ENCODE measurements at places on chromosomes 3 and 15.

DNA sequence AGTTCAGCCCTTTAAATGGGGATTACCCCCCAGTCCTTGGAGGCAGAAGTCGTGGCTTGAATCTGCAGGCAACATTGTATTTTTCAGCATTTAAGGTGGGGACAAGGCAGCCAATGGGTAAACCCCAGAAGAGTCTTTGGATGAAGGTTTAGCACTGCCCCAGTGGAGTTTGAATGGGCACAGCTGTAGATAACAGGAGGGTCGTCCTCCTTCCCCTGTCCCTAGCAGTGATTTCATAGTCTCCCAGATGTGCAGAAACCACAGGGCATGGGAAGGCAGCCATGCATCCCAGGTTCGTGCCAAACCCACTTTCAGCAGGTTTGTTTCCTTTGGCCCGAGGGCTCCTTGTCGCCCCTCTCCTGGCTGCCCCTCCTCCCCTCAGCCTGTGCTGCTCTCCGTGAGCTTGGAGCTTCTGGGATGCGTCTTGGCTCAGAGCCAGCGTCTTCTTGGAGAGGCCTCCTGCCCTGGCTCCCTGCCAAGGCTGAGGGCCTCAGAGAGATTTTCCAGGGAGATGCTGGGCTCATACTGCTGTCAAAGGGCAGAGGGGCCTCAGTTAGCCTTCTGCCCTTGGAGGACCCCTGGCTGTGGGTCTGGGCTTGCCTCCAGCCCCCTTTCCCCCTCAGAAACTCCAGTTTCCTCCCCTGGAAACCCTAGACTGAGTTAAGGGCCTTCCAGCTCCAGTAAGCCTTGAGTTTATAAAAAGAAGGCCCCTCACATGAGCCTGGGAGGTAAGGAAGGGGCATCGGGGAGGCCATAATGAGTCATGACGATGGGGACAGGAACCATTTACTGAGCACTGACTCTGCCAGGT lies 48.9 kb upstream of the POLG start:
- no peak for DNase-seq

- no peak for DNase-seq
Observed at GRCh38 chr3:59895972-59896371, 846.1 kb upstream of the CFAP20DC start.

DNA sequence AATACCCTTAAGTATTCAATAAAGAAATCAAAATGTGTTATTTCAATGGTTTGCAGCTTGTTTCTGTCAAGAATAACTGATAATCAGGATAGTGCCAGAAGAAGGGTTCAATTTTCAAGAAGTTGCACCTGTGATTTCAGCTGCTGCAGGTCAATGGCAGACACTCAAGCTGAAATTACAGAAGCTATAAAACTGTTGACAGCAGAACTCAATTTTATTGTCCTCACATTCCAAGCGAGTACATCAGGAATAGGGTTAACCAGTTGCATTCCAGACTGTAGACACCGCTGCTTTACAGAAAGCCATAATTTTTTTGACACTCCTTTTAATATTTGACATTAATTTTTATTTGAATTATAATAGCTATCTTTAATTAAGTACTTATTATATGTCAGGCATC lies 364.1 kb downstream of the CGGBP1 start:
- no peak for DNase-seq

DNA sequence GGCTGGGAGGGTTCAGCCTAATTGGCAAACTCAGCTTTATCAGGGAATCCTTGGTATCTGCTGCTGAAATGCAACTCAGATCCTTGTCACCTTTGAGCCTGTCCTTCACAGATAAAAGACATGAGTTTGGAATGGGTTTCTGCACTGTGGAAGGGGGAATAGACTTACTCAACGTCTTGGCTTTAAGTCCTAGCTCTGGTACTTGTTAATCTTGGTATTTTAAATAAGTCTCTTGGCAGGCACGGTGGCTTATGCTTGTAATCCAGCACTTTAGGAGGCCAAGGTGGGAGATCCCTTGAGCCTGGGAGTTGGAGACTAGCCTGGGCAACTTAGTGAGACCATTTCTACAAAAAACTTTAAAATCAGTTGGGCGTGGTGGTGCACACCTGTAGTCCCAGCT lies 55.1 kb upstream of the ATOSA start:
- no peak for DNase-seq

DNA sequence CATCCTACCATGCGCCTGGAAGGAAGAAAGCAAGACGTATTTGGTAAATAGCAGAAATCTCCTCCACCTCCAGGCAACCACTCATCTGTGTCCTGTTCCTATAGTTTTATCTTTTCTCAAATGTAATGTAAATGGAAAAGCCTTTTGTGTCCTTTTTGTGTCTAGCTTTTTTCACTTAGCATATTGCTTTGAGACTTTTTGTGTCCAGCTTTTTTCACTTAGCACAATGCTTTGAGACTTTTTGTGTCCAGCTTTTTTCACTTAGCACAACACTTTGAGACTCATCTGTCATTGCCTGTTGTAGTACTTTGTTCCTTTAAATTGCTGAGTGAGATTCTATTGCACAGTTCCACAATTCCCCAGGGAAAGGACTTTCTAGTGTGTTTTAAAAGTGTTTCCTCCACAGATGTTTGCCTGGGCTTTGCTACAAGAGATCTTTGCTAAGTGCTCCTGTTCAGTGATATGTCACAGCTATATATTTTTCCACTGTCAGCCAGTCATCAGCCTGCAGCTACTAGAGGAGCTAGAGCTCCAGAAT lies 27.9 kb upstream of the MUC13 start:
- no peak for DNase-seq

- no peak for DNase-seq
Observed at GRCh38 chr3:5657106-5657505, 469.6 kb downstream of the EDEM1 start.

DNA sequence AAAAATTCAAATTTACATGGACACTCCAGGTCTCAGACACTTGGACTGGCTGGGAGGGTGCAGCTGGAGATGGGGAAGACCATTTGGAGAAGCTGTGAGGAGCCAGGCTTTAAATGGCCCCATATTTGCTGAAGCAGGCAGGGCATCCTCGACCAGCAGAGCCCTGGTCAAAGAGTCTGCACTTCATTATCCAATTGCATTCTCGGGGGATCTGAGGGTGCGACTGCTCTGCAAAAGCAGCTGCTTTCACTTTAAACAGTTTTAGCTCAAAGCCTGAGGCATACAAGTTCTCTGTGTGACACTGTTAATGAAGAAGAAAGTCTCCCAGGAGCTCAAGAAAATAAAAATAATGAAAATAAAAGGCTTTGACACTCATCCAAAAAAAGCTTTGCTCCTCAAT lies 98.0 kb upstream of the SLC25A36 start:
- no peak for DNase-seq

DNA sequence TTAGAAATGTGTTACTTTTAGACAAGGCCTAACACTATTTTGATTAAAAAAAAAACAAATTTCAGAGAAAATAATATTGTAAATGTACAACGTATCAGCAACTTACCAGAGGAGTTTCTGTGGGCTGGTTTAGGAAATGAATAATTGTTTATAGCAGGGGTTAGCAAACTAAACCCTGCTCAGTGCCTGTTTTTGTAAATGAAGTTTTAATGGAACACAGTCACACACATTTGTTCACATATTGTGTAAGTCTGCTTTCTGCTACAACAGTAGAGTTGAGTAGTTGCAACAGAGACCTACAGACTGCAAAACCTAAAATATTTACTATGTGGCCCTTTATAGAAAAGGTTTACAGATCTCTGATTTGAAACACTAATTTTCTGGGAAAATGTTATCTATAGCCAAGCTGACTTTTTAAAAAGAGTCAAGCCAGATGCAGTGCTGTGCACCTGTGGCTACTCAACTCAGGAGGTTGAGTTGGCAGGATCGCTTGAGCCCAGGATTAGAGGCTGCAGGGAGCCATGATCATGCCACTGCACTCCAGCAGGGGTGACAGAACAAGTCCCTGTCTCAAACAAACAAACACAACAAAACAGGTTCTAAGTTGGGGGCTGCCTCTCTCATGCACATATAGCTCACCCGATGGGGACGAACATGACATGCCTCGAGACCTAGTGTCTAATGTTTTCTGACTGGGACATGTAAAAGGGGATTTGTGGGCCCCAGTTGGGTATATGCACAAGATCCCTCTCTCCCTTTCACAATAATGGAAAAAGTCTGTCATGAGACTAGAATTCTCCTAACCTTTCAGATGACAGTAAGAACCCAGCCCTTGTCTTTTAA lies 182.5 kb downstream of the TNIK start:
- DNase-seq: no peak

- DNase-seq: no peak
Observed at GRCh38 chr3:160574636-160575035, 9.3 kb upstream of the KPNA4 start.

- DNase-seq: no peak
Observed at GRCh38 chr15:36866896-36867295, 233.5 kb downstream of the MEIS2 start.

GRCh38 chr15:72491768-72492167 lies 17.6 kb downstream of the ARIH1 start:
- DNase-seq: no peak

DNA sequence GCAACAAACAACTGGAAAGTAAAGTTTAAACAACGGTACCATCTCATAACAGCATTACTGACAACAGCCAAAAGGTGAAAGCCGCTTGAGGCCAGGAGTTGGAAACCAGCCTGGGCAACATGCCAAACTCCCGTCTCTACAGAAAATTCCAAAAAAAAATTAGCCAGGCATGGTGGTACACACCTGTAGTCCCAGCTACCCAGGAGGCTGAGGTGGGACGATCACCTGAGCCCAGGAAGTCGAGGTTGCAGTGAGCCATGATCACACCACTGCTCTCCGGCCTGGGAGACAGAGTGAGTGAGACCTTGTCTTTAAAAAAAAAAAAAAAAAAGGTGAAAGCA lies 4.4 kb downstream of the TNK2 start:
- no peak for DNase-seq

DNA sequence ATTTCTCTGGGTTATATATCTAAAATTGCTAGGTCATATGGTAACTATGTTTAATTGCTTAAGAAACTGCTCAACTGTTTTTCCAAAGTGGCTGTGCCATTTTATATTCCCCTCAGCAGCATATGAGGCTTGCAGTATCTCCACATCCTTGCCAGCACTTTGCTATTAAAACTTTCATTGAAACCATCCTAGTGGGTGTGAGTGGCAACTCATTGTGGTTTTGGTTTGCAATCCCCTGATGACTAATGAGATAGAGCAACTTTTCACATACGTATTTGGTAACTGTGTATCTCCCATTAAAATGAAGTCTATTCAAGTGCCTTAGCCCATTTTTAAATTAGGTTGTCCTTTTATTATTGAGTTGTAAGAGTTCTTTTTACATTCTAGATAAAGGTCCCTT lies 17.3 kb downstream of the KPNA1 start:
- no peak for DNase-seq

DNA sequence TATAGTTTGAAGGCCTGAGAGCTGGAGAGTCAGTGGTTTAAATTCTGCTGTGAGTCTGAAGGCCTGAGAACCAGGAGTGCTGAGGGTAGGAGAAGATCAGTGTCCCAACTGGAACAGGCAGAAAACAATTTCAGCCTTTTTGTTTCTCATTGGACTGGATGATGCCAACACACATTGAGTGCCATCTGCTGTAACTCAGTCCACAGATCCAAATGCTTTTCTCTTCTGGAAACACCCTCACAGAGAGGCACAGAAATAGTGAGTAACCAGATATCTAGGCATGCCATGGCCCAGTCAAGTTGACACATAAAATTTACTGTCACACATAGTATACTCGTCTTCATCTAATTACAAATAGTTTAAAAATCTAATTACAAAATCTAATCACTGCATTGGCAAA lies 100.8 kb downstream of the NEO1 start:
- no peak for DNase-seq

GRCh38 chr3:35679409-35680080 lies 40.2 kb downstream of the ARPP21 start:
- no peak for DNase-seq

GRCh38 chr3:130093741-130094391 lies 12.2 kb downstream of the ALG1L2 start:
- no peak for DNase-seq

GRCh38 chr3:31713816-31714215 lies 181.1 kb downstream of the STT3B start:
- no peak for DNase-seq

- no peak for DNase-seq
Observed at GRCh38 chr3:42662037-42662812, 8.7 kb downstream of the ZBTB47 start.

DNA sequence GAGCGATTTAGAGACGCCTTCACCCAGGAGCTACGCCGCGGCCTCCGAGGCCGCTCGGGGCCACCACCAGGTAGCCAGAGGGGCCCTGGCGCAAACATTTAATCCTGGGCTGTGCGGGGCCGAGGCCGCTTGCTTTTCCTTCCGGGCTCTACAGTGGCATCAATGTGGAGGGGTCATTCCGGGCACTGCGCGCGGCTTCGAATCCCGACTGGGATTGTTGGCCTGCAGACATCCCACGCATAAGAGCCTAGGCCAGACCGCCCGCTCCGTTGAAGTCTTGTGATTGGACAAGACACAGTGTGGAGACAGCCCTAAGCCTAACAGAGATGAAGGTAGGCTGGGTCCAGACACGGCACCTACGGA lies 568 bp upstream of the NCBP2 start:
- DNase-seq: no peak

Measured in stimulated activated naive CD4-positive, alpha-beta T cell (primary cell).